Mucosa of descending colon (tissue), 3 donors: ENCODE measurements at places on chromosomes 5 and 9.

DNA sequence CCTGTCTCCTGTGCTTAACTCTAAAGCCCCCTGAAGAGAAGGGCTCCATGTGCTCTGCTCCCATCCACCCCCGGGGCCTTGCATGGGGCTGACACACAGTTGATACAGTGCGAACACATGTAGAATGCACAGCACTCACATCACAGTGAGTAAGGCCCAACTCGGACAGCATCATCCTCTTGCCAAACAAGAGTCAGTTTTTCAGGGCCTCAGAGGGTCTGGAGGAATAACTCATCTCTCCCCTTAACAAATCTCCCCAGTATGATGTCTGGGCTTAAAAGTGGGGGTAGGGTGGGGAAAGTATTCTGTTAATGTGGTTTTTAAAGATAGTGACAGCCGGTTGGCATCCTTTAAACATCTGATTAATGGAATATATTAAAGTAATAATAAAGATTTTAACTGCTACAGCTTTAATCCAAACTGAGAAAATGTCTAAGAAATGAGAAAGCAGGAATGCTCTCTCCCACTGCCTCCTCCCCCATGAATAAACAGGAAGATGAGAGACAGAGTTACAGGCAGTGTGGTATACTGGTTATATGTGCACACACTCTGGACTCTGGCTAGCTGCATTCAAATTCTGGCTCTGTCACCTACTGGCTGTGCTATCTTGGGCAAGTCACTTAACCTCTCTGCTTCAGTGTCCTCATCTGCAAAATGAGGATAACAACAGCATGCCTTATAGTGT is 22.5 kb downstream of the APBA1 start:
- no peak for DNase-seq

- no peak for DNase-seq
Measured at GRCh38 chr9:38747067-38747466, 27.1 kb upstream of the FAM240B start.

- DNase-seq: no peak
Measured at GRCh38 chr5:14854799-14855198, 16.8 kb downstream of the ANKH start.

DNA sequence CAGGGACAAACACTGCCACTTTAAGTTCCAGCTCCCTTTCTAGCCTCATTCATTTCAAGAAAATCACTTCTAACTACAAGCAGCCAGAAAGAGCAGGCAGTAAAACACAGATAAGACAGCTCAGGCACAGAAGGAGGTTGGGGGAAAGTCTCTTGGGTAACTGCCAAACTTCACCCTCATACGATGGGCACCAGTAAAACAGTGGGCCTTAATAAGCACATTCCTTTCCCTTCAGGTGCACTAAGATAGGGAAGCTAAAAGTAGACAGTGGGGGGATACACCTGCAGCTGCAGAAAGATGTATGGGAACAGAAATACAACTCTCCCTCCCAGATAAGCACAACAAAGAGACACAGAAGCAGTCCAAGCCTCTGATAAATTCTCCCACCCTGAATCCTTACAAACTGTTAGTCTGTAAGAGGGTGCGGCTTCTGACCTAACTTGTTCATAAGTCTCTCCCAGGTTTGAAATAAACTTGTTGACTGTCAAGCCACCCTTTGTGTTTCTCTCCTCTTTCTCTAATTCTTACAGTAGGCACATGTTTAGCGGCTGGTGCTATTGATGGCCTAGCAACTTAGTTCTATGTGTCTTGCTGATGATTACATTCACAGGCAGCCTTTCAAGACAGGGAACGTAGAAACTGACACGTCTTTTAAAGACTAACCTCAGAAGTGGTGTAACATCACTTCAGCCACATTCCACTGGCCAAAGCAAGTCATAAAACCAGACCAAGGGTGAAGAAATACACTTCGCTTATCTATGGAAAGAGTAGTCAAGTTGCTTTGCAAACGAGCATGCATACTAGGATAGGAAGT is 6.8 kb upstream of the CKS2 start:
- no peak for DNase-seq

DNA sequence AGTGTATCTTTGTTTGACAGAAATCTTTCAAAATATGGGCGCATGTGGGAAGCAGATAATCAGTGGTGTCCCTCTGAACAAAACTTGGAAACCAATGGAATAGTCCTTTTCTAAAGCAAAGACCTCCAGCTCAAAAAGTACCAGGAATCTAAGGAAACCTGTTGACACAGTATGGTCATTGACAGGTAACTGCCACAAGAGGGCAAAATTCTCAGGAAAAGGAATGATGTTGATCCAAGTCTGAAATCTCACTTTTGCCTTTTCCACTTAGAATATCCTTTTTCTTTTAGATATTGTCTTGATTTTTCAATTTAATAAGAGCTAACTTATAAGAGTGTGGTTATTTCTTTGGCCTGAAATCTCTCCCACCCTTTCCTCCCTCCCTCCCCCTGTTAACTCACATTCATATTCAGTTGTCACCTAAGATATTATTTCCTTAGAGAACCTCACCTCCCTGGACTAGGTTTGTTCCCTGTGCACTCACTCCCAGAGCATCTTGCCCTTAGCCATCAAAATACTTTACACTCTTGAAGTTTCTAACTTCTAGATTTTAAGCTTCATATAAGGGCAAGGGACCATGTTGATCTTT is 59.0 kb upstream of the BARX1 start:
- no peak for DNase-seq

DNA sequence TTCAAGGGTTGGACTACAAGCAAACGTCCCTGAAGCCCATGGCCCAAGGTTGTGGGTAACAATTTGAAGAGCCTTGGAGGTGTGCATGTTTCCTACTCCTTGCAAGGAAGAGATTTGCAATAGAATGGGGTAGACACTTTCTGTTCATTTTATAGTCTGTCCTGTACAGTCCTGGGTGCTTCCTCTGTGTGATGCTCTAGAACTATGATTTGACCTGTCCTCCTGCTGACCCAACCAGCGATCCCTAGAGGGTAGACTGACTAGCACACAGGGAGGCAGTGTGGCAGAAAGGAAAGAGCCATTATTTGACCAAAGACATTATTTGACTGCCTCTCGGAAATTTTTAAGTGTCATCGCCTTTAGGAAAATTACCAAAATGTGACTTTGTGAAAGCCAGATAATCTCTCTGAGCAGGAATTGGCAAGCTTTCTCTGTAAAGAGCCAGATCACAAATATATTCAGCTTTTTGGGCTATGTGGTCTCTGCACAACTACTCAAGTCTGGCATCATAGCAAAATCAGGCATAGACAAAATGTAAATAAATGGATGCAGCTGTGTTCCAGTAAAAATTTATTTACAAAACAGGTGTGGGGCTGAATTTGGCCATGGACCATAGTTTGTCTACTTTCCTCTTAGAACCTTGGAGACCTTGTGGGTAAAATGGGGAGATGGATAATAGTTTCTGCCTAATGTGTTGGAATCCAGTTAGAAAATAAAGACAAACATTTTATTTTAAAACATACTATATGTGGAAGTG is 106.8 kb downstream of the DMRT2 start:
- no peak for DNase-seq

DNA sequence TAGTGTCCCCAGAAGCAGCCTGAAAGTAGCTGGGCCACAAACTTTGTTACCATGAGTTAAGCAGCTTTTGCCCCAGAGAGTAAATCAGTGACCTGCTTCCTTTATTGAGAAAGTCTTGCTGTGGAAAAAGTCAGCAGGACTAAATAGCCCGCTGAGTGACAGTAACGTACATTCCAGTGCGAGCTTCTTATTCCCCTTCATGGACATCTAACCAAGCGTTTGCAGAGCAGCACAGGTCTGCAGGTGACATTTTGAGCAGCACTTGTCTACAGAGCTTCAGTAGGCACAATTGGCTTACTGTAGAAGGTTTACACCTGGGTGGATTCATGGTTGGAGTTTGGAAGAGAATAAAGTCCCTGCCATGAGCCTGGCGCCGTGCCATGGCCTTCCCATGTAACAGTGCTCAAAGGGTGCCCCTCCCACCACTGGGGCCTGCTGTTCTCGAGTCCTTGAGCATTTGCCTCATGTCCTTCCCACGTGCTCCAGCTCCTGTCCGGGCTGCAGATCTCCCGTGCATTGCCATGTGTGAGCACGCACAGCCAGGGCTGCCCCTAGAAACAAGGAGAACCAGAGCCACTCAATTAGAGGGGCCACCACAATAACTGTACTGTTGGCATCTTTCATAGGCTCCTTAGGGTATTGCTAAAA is 41.3 kb upstream of the GRHPR start:
- no peak for DNase-seq

- no peak for DNase-seq
Measured at GRCh38 chr5:168827636-168828035, 248.5 kb upstream of the PANK3 start.

DNA sequence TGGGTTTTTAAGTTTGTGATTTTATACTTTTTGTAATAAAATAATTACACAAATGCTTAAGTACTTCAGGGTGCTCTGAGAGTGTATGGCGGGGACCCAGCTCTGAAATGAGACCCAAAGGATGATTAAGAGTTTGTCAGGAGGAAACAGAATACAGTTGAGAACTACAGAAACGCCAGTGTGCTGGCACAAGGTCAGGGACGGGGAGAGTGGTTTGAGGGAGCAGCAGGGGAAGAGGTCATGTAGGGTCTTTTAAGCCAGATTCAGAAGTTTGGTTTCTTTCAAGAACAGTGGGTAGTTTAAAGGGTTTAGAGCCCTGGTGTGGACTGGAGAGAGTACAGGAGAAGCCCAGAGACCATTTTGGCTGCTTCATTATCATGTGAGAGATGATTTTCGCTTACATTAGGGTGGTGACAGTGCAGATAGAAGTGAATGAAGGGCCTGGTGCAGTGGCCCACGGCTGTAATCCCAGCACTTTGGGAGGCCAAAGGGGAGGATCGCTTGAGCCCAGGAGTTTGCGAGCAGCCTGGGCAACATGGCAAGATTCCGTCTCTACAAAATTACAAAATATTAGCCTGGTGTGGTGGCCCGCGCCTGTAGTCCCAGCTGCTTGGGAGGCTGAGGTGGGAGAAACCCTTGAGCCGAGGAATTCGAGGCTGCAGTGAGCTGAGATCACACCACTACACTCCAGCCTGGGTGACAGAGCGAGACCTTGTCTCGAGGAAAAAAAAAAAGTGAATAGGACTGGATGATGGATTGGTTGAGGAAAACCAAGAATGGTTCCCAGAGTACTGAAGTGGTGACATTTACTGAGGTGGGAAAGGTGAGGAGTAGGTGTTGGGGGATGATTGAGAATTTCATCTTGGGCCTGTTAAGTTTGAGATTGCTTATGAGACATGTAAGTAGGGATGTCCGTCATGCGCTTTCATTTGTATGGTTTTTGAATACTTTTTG is 1.4 kb upstream of the ETF1 start:
- peak; percentile 23 for DNase-seq

GRCh38 chr9:88725300-88726019 is 190.5 kb downstream of the NXNL2 start:
- no peak for DNase-seq

- DNase-seq: no peak
Measured at GRCh38 chr5:35862126-35862525, 5.4 kb downstream of the IL7R start.

- DNase-seq: no peak
Measured at GRCh38 chr5:127153031-127153430, 79.7 kb upstream of the C5orf63 start.

DNA sequence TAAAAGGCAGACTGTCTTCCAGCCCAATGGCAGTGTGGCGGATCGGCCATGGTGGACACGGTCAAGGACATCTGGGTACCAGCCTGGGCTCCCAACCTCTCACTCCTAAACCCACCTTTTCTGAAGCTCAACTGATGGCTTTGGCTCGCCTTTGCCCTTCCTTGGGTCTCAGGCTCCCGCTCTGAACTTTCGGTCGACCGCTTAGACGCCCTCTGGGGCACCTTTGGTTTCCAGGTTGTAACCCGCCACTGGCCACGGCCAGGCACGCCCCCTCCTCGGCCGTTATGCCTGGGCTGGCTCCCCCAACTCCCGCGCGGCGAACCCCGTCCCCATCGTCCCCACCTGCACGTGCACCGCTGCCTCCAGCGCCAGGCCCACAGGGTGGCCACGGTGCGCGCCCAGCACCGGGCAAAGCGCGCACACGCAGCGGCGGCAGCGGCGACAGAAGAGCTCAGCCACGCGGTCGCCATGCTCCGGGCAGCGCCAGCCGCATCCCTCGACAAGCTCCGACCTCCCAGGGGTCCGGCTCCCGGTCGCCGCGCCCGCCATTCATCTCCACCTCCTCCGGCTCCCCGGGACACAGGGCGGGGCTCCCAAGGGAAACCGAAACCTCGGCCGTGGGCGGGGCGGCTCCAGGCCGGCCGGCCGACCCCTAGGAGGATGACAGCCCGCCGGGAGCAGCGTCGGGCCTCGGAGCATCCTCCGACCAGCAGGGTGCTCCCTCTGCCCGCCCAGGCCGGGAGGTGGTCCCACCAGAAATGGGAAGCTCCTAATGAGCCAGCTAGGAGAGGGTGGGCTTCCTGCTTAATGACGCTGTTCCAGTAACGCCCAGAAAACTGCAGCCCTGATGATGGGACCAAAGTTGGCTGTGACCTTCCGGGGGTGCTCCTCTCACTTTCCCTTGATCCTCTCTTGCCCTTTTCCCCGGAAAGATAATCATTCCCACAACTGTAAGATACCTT is at the start of gene TRIM14:
Gene TRIM14, minus strand, starts transcription at position 583 of the 962 bp plus-strand sequence. Its CDS starts 34 bp downstream, at position 549.
- DNase-seq: peak; percentile 92

- no peak for DNase-seq
Measured at GRCh38 chr9:132199056-132199455, 37.2 kb downstream of the NTNG2 start.

DNA sequence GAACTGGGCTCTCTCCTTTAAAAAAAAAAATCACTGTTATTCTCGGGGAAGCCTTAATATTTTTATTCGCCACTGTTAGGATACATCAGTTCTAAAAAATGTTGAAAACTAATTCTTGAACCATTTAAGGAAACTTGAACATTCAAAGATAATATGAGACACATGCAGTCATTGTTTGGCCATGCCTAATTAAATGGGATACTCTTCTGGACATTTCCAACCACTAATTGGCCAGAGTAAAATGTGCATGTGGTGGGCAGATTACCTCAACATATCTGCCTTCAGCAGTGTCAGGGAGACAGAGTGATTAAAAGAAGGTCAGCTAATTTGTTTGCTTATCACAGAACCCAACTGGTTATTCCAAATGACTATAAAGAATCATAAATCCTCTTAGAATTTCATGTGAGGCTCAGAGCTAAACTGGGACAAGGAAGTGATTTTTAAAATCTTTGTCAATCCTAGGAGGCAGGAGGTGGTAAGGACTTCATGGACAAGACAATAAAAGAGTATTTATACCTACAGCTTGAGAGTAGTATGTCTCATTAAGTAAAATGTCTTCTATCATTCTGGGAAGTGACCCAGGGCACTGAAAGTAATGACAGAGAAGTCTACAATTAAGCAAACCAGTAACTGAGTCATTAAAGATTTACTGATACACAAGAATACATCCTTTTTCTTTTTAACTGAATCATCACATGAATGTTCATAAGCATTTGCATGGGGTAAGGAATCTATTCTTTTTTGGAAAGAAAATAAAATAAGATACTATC is 242.9 kb upstream of the TRPM3 start:
- no peak for DNase-seq

- no peak for DNase-seq
Measured at GRCh38 chr5:22757776-22758175, 95.4 kb downstream of the CDH12 start.
